Fibroblast of the conjunctiva (primary cell): ENCODE measurements at places on chromosomes 4 and X.

DNA sequence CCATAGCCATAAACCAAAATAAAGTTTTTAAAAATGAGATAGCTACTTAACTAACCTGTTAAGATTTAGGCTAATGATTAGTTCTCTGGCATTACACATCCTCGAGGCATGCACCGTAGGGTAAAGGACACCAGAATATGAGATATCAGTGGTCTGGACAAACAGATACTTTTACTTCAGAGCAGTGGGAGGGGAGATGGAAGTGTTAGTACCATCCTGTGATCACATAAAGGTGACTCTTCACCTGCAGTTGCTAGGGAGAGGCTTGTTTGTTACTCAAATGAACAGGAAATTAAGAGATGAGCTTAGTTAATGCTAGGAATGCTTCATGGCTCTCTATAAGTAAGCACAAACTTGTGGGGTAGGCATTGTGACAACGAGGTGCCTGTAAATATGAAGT is 624.4 kb upstream of the MAGEB2 start:
- no peak for DNase-seq

GRCh38 chr4:121653986-121654385 is 42.8 kb downstream of the ANXA5 start:
- no peak for DNase-seq

- DNase-seq, result no peak
These were observed 8.5 kb upstream of the CCSER1 start for GRCh38 chr4:90118527-90119195.

DNA sequence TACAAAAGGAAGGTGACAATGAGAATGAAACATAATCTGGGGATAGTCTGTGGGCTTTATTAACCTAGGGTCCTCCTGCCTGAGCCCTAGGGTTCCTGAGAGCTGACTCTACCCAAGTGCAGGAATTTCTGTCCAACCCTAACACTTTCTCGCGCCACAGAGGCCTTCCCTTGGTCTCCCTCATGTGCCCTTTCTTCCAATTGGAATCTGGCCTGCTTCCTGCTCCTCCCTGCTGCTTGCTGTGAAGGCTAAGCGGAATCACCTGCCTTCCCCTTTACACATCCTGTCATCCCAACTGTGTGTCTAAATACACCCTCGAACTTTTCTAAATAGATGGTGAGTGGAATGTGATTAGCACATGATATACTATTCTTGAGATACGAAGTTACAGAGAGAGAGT is 5.9 kb downstream of the MAGEA11 start:
- DNase-seq, result no peak

- DNase-seq, result no peak
These were observed 33.4 kb downstream of the SLC2A9 start for GRCh38 chr4:9987749-9988362.

DNA sequence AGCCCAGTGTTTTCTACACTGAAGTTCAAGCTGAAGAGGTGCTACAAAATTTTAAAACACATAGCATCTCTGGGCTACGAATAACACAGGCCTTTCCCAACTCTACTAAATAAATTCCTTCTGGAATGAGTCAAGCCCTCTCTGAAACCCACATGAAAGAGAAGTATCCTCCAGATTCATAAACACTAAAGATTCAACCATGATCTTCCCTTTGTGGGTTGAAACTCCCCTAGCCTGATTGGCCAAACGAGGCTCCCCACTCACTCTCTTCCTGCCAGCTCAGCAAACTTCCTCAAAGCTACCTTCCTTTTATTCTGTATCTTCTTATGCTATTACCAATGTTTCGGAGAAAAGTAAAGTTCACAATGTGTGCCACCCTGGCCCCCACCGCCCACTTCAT is 95.4 kb downstream of the NKX6-1 start:
- DNase-seq, result no peak

DNA sequence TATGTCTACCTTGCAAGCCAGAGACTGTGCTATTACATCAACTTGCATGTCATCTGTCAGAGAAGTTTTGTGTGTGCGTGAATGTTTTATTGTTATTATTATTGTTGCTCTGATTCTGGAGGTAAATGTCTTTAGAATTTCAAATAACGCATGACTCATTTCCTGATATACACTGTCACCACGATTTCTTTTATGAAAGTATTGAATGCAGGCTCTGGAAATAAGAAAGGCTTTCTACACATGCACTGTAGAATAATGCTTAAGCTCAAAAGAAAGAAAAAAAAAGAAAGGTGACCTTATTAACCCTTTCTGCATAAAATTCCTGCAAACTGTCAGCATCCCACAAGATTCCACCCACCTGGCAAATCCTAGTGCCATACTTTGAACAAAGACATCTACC is 632.9 kb downstream of the ZNF674 start:
- DNase-seq, result no peak

DNA sequence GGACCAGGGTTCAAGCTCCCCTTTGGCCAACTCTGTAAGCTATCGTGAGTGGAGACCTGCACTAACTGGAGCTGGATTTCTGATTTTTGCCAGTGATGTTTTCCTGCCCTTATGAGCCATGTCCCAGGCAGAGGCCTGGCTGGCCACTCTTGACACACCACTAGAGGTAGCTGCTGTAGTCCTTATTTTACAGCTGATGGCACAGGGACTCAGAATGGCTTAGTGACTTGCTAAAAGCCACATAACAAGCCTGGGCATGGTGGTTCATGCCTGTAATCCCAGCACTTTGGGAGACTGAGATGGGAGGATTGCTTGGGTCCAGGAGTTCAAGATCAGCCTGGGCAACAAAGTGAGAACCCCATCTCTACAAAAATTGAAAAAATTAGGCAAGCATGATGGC is 33.4 kb downstream of the CYTL1 start:
- no peak for DNase-seq

- no peak for DNase-seq
These were observed 26.0 kb downstream of the CAPN6 start for GRCh38 chrX:111244235-111244750.

DNA sequence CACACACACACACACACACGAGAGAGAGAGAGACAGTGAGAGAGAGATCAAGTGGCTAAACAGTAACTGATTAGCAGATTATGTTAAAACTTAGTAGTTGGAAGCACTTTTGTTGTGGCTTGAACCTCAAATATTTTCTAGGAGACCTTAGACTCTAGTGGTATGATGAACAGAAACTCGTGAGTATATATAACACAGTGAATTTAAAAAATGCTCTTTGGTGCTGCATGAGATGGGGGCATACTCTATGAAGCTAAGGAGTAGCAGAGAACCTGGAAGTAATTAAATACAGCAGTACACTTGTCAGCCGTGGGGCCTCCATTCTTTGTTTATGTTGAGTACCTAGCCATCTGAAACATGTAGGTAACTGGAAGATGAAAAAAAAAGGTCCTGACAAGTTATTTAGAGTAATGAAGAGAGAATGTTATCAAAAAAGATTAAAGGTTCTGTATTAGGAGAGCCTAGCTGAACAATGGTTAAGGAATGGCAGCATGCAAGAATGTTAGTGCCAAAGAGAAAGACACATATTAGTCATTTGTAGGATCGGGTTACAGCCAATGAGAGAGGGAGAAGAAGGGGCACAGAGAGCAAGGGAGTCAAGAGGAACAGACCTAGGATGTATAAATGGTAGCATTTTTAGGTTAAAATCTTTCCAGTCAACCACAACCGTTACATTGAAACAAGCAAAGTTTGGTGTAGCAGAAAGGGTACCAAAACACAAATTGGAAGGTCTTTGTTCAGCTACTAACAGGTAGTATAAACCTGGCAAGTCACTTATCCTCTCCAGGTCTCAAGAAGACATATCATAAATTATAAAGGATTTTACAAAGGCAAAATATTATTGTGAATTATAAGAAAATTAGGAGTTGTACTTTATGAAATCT is 316.7 kb upstream of the DIPK2B start:
- peak; percentile 63 for DNase-seq

DNA sequence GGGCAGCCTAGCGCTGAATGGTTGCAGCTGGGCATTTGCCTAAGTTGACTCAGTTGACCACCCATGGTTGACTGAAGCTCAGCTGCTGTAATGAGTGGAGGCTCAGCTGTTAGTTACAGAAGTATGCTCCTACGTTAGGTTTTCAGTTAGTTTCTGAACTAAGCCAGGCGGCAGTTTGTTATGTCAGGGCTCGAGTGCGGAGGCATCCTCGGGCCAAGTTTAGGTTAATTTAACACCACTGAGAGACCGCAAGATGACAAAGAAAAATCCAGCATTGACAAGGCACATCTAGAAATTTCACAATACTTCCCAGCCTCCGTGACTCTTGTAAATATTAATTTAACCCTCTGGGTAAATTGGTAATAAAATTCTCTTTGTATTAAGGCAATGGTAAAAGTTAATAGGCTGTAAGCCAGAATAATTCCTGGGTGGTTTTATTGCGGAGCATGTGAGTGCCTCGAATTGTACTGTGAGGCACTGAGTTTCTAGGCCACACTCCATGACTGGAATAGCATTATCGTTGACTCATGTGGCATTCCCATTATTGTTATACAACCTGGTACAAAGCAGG is 33.1 kb upstream of the CDKN2AIP start:
- DNase-seq, result no peak

DNA sequence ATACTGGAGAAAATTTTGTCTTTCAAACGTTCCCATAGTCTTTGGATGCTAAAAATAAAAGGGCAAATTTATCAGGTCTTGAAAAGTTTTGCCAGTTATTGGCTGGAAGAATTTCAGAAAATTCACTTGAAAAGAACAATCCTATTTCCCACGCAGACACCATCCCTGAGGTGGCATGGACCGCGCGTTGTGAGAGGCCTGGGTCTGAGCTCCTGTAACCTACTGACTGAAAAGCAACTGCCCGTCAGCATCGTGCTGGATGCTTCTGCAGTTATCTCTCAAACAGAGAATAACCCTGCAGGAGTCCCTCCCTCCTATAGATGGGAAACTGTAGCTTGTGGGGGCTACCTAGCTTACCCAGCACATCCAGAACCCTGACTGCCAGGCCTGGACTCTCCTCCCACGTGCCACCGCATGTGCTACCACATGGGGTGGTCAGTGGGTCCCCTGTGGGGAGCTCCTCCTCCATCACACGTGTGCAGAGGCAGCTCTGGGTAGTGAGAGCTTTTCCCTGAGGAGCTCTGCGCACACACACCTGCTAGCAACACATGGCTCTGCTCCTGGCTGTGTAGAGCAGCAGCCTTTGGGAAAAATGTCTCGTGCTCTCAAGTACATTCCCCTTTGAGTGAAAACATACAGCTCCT is 36.1 kb downstream of the NSG1 start:
- no peak for DNase-seq
